M059J (cell line): ENCODE measurements at places on chromosomes 6 and 20. TPM values are rescaled to one million over a fixed set of nuclear protein-coding genes. Genes with fewer than 3 reads are reported as not detected.
A peak's percentile ranks its signal among the peaks of the same experiment; 100 is the strongest.

The PKIB gene
- 4.2 and 4.4 TPM in 2 replicates for total RNA-seq

The LY6G6F gene
- not detected in 2 replicates for total RNA-seq

The TNNC2 gene
- not detected in 2 replicates for total RNA-seq

- peak; percentile 34 for DNase-seq
These were observed 124.9 kb upstream of the NRN1 start for GRCh38 chr6:6131492-6132109.

- no peak for DNase-seq
These were observed 9.6 kb upstream of the KCNQ2 start for GRCh38 chr20:63482021-63482587.

GRCh38 chr6:122758927-122759334, 20.6 kb upstream of the FABP7 start:
- no peak for DNase-seq

DNA sequence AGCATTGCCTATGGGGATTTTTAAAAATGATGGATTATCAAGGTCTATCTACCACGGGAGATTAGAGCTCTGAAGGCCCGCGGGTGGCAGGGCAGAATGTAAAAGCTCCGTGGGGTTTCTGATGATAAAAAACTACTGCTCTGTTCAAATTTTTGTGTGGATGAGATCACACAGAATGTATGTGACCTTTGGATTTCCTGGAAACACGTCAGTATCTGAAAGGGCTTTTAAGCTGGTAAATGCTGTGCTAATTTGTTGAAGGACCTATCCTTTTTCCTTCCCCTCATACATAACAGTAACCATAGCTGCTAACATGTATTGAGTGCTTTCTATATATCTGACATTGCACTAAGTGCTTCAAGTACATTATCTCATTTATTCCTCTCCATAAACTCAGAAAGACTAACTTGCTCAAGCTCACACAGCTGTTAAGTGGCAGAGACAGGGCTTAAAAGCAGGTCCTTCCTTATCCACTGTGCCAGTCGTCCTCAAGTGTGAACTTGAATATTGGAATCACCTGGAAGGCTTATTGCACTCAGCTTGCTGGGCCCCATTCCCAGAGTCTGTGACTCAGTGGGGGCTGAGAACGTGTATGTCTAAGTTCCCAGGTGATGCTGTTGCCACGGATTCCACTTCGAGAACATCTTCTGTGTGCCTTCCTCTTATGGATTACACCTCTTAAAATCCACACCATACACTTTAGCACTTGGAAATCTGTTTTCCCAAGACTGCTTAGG, 1.9 kb upstream of the TMEM242 start:
- peak; percentile 28 for DNase-seq
